Stimulated activated CD8-positive, alpha-beta memory T cell treated with anti-CD3 and anti-CD28 coated beads, Interleukin-12 subunit alpha, Interleukin-12 subunit beta, amount 100 ng/mL, for 1 hour (primary cell): ENCODE measurements at places on chromosomes 7 and 10.

DNA sequence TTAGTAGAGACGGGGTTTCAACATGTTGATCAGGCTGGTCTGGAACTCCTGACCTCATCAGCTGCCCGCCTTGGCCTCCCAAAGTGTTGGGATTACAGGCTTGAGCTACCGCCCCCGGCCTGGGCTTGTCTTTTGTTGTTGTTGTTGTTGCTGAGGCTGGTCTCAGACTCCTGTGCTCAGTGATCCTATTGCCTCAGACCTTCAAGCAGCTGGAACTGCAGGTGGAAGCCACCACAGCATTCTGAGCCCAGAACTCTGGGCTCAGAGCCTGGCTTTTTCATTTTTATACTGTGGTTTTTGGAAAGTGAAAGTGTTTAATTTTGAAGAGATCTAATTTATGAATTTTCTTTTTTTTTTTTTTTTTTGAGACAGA is 16.2 kb upstream of the DNAJB6 start:
- DNase-seq = no peak

- no peak for DNase-seq
These were observed 9.8 kb upstream of the GRID1 start for GRCh38 chr10:86376403-86376802.

DNA sequence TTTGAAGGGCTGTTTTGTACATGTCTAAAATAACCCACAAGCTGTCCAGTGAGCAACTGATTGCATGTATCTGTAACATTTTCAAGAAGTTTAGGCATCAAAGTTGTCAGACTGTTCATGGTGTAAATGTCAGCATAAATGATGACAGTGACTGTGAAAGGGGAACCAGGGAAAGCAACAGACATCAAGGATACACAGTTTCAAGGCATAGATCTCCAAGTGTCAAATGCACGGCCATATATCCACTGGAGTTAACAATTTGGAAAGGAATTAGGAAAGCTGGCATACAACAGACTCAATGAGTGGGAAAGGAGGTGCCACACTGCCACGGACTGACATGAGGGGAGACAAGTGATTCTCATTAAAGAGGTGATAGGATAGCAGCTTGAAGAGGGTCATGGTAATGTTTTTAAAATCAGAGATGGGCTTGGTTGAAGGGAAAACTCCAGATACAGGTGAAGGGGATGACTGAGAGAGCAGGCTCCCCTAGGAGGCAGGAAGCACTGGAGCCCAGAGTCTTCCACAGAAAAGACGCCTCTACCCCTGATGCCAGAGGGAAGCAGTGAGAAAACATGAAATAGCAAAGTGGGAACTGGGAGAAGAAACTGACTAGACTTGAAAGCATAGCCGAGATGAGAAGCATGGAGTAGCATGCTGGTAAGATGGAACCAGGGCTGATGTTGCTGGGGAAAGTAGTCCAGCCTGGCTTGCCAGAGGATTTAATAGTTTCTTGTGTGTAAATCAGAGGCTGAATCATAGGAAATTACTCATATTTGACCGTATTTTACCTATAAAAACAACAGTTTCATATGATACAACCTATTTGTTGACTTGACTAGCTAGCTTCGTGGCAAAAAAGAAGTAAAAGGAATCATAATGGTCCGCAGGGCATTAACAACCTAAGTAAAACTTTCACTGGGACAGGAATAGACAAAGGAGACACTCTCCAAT is 18.6 kb downstream of the NSMCE4A start:
- DNase-seq = no peak

- no peak for DNase-seq
These were observed at the start of gene LMOD2 for GRCh38 chr7:123655614-123656013. LMOD2 (plus strand) TSS chr7:123655866; CDS start chr7:123655964, 98 bp downstream.

DNA sequence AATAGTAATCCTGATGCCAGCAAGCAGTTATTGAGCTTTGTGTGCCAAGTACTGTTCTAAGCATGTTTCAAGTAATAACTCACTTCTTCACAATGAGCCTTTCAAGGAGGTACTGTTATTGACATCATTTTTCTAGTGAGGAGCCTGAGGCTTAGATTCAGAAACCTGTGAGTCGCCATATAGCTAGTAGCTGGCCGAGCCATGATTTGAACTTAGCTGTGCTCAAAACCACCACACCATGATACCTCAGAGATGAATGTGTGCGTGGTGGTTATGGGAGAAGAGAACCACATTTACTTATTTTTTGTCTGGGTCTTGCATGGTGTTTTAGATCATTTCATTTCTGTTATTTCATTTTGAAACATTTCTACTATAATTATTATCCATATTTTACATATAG is 578.9 kb downstream of the AUTS2 start:
- DNase-seq = no peak

- DNase-seq = no peak
These were observed 81.2 kb downstream of the C1GALT1 start for GRCh38 chr7:7263297-7264230.

DNA sequence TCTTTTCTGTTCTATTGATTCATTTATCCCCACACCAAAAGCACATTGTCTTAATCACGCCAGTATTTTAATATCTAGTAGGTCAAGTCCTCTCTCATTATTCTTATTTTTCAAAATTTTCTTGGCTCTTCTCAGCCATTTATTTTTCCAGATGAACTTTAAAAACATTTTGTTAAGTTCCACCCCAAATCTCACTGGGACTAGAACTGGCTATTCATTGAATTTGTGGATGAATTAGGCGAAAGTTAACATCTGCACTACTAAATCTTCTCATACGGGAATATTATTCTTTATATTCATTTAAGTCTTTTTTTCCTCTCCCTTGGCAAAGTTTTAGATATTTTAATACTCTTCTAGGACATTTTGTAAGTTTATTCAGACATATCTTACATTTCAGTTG is 295.2 kb upstream of the MGMT start:
- DNase-seq = no peak

- no peak for DNase-seq
These were observed 5.3 kb upstream of the TMEM139 start for GRCh38 chr7:143279186-143280098.

- DNase-seq = peak; percentile 69
These were observed 11.3 kb upstream of the SAMD8 start for GRCh38 chr10:75099952-75100763.

GRCh38 chr10:126569513-126570244 is 100.8 kb downstream of the C10orf90 start:
- no peak for DNase-seq

DNA sequence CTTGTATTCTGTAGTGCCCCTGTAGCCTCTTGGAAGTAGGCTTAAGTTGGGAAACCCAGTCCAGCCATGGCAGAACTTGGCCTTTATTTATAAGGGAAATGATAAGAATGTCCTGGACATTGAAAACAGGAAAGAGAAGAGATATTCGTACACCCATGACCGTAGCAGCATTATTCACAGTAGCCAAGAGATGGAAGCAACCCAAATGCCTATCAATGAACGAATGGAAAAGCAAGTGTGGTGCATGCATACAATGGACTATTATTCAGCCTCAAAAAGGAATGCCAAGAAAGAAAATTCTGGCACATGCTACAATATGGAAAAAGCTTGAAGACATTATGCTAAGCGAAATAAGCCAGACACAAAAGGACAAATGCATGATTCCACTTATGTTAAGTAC is 315.3 kb downstream of the CXCL12 start:
- DNase-seq = no peak

DNA sequence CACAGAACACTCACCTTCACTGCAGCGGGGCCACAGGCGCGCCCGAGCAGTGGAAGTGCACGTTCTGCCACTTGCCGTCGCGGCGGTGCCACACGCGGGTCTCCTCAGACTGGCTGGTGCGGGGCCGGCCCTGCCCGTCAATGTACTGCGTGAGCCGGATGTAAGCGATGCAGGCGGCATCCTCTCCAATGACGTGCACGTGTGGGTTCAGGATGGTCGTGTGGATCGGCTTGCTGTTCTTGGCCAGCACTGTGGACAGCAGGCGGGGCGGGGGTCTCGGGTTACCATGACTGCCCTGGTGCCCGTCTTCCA is 19.2 kb downstream of the YKT6 start:
- no peak for DNase-seq

DNA sequence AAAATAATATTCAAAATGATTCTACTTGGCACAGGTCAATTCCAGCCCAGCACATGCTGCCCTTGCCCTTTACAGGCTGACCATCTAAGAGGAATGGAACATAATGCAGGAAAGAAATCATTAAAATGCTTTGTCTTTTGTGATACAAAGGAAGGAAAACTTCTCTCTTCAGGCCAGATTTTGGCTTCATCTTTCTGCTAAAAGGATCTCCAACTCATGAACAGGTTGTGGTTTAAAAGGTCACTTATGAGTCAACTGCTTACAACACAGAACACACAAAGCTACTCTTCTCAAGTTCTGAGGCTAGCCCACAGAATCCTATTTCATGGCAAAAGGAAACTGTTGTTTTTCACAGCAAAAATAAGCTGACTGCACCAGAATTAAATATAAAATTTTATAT is 197.1 kb downstream of the DOCK4 start:
- DNase-seq = no peak

- DNase-seq = no peak
These were observed 128.0 kb downstream of the SEMA3C start for GRCh38 chr7:80790877-80791276.

- no peak for DNase-seq
These were observed 81.0 kb downstream of the KIAA1549 start for GRCh38 chr7:138900035-138900828.

- no peak for DNase-seq
These were observed 252.6 kb downstream of the GRID1 start for GRCh38 chr10:86113983-86114382.

- DNase-seq = no peak
These were observed 41.2 kb upstream of the COBL start for GRCh38 chr7:51357821-51358220.

DNA sequence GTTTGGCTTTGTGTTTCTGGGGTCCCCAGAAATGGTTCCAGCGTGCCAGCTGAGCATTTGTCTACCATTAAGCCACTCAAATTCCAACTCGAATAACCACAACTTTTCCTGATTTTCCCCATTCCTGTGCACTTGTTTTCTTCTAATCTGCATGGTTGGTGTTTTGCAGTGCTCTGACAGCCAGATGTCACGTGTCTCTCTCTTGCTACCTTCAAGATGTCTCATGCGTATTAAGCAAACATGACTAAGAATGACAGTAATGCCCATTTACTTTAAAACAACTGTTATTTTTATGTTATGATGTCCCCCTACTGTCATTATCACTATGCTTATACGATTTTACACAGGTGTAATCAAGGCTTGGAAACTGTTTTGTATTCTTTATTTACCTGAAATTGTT is 35.2 kb upstream of the MXI1 start:
- no peak for DNase-seq

GRCh38 chr7:32395168-32395567 is 95.0 kb downstream of the LSM5 start:
- no peak for DNase-seq

DNA sequence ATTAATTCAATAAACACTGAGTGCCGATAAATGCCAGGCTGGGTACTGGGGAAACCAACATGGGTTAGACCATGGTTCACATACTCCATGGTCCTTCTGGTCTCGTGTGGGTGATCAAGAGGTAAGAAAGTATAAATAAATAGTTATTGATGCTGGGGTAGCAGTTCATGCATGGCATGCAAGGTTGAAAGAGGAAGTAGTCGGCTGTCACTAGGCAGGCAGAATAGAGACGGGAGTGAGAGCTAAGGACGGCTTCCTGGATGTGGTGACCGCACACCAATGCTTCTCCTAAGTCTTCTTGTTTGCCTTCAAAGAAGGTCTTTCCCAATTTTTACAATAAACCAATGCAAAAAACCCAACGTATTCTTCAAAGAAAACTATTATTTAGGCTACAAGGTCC is 208.6 kb downstream of the ADAM12 start:
- no peak for DNase-seq

GRCh38 chr7:156139112-156139511 is 326.8 kb upstream of the SHH start:
- no peak for DNase-seq

DNA sequence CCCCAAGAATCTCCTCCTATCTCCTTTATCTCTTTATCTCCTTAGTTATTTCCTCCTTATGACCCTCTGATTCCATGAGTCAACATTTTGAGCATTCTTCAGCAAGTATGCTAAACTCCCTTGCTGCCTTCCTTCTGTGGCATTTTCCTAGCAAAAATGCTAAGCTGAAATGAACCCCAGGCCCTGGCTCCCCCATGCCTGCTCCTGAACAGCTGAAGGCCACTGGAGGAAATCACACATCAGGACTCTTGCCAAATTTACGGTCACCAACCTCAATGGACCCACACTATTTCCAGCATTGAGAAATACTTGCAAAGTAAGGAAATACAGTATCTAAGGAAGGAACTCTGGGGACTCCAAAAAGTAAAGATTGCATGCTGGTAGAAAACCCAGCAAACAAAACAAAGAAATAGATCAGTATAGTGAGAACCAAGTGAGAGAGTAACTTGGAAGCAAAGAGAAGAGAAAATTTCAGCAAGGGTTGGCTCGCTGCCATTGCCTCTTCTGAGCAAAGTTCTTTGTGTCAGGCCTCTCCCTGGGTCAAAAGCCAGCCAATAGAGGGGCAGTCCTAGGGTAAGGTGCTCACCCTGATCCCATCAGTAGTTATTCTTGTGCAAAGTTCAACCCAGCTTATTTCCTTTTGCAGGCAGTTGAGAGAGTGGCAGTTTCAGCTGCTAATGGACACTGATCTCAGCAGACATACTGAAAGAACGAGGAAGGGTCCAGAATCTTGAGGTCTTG is 5.1 kb upstream of the PLEKHS1 start:
- DNase-seq = no peak

DNA sequence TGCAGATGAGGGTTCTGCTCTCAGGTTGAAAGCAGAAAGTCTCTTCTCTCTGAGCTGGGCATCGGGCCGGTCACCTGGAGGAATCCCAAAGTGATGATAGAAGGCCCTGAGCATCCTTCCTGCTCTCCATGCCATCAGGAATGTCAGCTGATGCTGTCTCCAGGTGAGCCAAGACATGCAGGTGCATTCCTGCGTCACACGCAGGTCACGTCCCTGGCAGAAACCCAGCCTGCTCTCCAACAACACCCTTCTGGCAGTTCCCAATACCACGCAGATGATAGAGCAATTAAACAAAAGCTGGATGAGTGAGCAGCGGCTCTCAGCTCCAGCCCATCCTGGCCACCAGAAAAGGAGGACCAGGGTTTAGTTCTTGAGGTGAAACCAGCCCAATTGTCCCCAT is 6.9 kb upstream of the WIPI2 start:
- DNase-seq = no peak

DNA sequence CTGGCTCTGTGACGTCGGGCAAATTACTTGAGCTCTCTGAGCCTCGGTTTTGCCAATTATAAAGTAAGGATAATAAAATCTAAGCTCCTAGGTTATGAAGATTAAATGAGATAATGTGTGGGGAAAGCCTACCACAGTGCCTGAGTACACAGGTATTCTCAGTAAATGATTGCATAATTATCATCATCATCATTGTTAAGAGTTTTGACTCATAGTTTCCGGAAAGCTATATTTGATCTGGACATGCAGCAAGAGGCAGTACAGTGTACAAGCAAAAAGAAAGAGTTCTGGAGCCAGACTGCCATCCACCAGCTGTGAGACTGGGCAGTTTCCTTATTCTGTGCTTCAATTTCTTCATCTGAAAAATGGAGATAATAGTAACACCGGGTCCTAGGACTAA is 155.6 kb upstream of the YAE1 start:
- DNase-seq = no peak
